ENCODE measurements at places on chromosomes 5 and 9.
A peak's percentile ranks its signal among the peaks of the same experiment; 100 is the strongest.

DNA sequence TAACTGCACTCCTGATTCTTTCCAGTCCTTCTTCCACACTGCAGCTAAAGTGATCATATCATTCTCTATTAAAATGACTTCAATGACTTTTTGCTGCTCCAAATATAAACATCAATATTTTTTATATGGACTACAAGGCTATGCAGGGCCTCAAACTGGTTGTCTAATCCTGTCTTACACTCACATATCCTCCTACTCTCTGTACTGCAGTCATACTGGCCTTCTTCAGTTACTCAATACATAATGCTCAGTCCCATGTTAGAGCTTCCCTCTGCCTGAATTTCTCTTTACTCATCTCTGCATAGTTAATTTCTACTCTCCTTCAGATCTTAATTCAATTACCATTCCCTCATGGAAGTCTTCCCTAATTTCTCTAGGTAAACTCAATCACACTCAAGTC lies 3.4 kb downstream of the MEIKIN start:
- no peak for DNase-seq

GRCh38 chr5:9460885-9461645 lies 84.8 kb downstream of the SEMA5A start:
- no peak for DNase-seq

DNA sequence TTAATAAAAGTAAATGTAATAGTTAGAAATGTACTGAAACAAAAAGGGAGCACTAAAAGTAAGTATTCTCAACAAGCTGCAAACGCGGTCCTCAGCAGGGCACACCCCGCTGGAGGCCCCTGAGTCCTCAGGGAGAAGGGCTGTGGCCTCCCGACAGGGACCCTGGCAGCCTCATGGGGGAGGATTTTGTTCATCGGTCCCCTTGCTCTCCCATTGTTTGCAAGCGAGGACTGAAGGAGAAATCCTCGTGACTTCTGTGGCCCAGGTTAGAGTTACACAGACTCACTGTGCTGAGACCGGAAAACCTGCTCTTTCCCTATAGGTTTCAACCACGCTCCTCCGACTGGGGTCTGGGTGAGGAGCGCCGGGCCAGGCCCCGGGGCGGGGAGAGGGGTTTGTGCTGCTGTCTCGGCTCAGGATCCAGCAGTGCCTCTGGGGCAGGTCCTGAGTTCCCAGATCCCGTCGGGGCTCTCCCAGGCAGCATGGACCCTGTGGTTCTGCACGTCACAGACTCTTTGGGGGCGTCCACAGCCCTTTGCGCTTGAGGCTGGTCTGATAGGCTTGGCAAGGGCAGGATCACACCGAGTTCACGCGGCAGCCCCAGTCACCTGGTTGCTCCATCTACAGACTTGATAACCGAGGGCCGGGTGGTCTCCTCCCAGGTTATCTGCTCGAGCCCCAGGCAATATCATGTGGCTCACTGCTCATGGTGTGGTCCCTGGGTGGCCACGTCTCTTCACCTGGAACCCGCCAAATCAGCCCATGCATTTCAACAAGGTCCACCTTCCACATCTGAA lies 38.8 kb downstream of the MRPL36 start:
- DNase-seq: no peak

GRCh38 chr9:73180403-73180802 lies 28.7 kb downstream of the ANXA1 start:
- no peak for DNase-seq

DNA sequence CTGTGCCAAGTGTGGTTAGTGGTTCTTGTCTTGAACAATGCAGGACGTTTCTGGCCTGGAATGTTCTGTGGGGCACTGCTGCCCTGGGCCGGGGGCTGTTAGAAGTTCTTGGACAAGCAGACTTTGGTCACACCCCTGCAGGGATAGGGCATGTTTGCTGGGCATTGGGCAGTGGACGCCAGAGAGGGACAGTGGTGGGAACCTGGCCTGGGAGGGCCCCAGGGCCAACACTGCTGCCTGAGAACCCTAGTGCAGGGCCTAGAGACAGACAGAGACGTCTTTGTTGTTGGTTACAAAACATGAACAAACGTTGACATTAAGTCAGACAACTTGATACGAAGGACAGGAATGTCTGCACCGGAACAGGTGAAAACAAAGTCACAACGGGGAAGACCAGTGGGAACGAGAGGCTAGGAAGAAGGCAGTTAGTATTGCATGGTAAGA lies 57.0 kb downstream of the WNK2 start:
- peak; percentile 91 for DNase-seq

DNA sequence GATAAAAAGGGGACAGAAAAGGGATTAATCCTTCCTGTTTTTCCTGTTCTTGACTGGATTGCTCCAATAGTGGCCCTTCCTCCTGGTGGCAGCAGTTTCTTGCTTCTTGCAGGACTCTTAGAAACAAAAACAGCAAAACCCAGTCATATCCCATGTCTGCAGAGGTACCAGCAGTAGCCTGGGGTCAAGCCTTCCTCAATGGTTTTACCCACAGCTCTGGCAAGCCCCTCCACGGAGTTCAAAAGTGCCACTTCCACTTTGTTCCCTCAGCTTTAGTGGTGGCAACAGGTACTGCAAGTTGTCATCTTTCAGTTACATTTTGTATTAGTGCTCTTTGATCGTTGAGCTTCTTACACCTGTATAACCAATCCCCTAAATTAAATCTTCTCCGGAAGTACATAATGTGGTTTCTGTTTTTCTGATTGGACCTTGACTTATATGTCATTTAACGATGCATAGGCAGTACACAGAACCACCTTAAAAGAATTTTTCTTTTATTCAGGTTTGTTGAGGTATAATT lies 8.7 kb upstream of the RANBP6 start:
- peak; percentile 35 for DNase-seq

DNA sequence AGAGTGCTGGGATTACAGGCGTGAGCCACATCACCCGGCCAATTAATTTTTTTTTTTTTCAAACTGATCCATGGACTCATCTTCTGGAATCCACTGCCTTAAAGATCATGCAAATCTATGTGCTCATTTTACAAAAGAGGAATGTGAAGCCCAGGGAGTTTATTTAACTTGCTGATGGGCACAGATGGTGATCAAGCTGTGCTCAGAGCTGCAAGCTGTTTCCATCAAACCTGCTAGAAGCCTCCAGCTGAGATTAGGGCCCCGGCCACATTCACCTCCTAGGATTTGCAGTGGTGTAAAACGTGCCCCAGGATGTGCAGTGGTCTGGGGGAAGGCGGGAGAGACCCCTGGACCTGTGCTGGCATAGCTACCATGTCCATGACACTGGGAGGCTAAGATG lies 56.1 kb upstream of the TUT7 start:
- DNase-seq: no peak

DNA sequence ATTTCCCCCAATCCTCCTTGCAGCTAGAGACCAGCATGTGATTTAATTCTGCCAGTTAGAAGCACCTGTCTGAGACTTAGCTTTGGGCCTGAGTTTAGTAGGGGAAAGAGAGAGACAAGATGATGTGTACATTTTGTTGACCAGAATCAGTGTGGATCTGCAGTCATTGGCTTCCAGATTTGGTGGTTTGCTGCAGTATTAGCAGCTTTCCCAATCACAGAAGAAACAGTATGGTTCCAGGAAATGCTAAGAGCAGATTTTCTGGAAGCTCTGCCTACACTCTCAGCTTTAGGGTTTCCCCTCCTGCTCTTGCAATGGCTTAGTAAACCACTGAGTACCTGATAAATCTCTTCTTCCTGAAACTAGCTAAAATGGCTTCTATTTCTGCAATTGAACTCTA lies 48.8 kb upstream of the FREM1 start:
- DNase-seq: no peak

GRCh38 chr9:128048663-128049062 lies 18.5 kb downstream of the NAIF1 start:
- DNase-seq: no peak

DNA sequence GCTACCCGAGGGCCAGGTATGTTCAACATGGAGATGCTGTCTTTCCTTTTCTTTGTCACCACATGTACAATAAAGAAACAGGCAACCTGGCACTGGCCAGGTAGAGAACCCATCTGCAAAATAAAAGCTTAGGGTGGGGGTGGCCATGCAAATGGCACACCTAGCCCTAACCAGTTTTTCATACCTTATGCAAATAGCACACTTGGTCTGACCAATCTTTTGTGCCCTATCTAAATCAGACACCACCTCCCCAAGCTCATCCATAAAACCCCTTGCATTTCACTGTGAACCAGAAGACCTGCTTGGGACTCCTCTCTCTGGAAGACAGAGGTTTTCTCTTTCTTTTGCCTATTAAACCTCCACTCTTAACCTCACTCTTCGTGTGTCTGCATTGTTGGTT lies 33.9 kb downstream of the JAKMIP2 start:
- DNase-seq: no peak
